ENCODE measurements at places on chromosomes 3 and 15.

- DNase-seq = peak; percentile 15
These were observed 426 bp downstream of the CBLB start for GRCh38 chr3:105868431-105868741.

DNA sequence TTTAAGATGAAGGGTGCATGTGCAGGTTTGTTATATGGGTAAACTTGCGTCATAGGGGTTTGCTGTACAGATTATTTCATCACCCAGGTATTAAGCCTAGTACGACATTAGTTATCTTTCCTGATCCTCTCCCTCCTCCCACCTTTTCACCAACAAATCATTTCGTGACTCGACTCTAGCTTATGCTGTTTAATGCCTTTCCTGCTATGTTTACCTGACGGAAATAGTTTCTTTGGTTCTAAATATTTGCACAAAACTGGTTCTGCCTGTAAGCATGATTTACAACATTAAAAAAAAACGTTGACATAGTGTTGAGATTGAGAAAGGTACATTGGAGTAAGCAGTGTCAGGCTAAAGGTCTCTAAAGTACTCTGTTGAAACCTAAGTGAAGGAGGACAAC is 2.4 kb downstream of the GNL3 start:
- DNase-seq = no peak

- DNase-seq = no peak
These were observed 34.1 kb upstream of the WNT5A start for GRCh38 chr3:55521064-55521737.

- DNase-seq = no peak
These were observed 177.6 kb downstream of the PDZRN3 start for GRCh38 chr3:73447111-73447510.

Data from activated CD4-positive, alpha-beta T cell treated with anti-CD3 and anti-CD28 coated beads, Interleukin-2, amount 50 U/mL, for 24 hours (primary cell).